ENCODE measurements at places on chromosomes 2 and 18. TPM values are rescaled to one million over a fixed set of nuclear protein-coding genes. Genes with fewer than 3 reads are reported as not detected.

The FSHR gene
- not detected for total RNA-seq

The GPR17 gene
- not detected for total RNA-seq

The ARL5A gene
- 77.5 TPM for total RNA-seq

The ARHGAP28 gene
- not detected for total RNA-seq

The CASP10 gene
- 12.7 TPM for total RNA-seq

The ACMSD gene
- not detected for total RNA-seq

The SOCS6 gene
- total RNA-seq: 3.3 TPM

The GALNT3 gene
- 4.9 TPM for total RNA-seq

The SLC11A1 gene
- total RNA-seq: 0.19 TPM

The MARCHF4 gene
- not detected for total RNA-seq

The LBX2 gene
- 0.36 TPM for total RNA-seq

The LYPD1 gene
- total RNA-seq: not detected

The SERPINB2 gene
- not detected for total RNA-seq

The CRYGD gene
- total RNA-seq: not detected

The NT5DC4 gene
- total RNA-seq: not detected

The MZT2B gene
- total RNA-seq: 329 TPM

The EVA1A gene
- total RNA-seq: not detected

The SLC39A6 gene
- 51.5 TPM for total RNA-seq

The DSC1 gene
- not detected for total RNA-seq

The C1D gene
- 28.9 TPM for total RNA-seq

The RFX8 gene
- 0.49 TPM for total RNA-seq

The NHEJ1 gene
- total RNA-seq: 22.8 TPM

The ASB18 gene
- total RNA-seq: not detected

The NR4A2 gene
- total RNA-seq: 13.2 TPM

The OTOS gene
- not detected for total RNA-seq

The CRYGC gene
- total RNA-seq: not detected

The LGALSL gene
- total RNA-seq: 2.8 TPM

The TRAK2 gene
- 26.5 TPM for total RNA-seq

The ZC3H6 gene
- total RNA-seq: 4.9 TPM

The RABL2A gene
- 23.5 TPM for total RNA-seq

The QPCT gene
- total RNA-seq: 2.1 TPM

The COL4A4 gene
- not detected for total RNA-seq

The ANKRD36 gene
- total RNA-seq: 45.1 TPM

The ATP6V1B1 gene
- not detected for total RNA-seq

The SKOR2 gene
- total RNA-seq: not detected

The NCL gene
- 1,513 TPM for total RNA-seq

The SERPINB3 gene
- not detected for total RNA-seq

The PCARE gene
- not detected for total RNA-seq
